ELR (cell line): ENCODE measurements at places on chromosomes 16 and 17.

DNA sequence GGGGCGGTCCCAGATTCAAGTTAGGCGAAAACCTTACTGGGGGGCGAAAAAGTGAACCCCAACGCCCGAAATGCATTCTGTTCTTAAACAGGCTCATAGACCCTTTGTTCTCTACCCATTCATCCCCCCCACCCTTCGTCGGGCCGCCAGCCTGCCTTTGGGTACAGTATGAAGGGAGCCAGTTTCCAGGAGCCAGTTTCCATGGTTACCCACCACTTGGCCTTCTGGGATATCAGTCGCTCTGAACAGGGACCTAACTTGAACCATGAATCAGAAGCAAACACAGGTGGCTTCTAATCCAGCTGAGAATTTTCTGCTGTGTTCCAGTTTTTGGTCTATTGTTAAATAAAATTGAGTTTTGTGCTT, 532 bp downstream of the DHX40 start:
- DNase-seq: peak; percentile 87

- peak; percentile 56 for DNase-seq
Observed at GRCh38 chr17:19533718-19534561, at the start of gene SLC47A1. SLC47A1 (plus strand) TSS chr17:19533854; CDS start chr17:19533940, 86 bp downstream.

- DNase-seq: no peak
Observed at GRCh38 chr17:47733674-47734410, 806 bp downstream of the TBX21 start.

DNA sequence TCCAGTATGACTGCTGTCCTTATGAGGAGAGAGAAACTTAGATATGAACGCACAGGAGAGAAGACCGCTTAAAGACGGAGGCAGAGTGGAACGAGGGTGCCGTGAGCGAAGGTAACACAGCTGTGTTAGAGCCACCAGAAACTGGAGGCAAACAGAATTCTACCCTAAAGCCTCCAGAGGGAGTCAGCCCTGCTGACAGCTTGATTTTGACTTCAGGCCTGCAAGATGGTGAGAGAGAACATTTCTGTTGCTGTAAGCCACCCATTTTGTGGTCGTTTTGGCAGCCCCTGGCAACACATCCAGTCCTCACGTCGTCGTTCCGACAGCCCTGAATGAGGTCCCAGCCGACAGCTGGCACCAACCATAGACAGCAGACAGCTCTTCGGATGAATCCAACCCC, 2.8 kb upstream of the SPATA2L start:
- DNase-seq: no peak

DNA sequence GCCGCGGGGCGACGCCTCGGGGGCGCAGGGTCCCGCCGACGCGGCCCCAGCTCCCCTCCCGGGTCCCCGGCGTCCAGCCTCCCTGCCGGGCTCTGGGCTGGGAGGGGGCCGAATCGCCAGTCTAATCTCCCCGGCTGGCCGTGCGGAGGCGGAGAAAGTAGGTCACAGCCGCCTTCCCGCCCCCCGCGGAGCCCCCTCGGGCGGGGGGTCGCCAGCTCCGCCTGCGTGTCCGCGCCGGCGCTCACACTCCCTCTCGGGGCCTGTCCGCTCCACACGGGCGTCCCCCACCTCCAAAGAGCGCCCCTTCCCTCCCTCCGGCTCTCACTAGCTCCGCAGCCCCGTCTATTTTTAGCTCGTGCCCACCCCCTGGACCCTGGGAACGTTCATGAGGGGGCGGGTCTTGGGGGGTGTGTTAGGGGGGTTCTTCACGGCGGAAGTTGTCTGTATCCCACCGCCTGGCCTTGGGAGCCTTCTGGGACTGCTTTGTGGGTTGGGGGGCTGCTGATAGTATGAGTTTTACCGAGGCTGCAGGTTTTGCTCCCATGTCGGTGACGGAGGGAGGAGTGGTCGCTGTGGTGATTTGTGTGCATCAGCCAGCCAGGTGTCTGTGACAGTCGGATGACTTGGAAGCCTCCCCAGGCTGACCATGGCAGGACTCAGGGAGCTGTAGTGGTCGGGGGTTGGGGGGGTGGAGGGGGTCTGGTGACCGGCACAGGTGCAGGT, 1.1 kb downstream of the ATP1B2 start:
- DNase-seq: no peak

GRCh38 chr16:55540221-55540620, 26.3 kb upstream of the CAPNS2 start:
- no peak for DNase-seq

DNA sequence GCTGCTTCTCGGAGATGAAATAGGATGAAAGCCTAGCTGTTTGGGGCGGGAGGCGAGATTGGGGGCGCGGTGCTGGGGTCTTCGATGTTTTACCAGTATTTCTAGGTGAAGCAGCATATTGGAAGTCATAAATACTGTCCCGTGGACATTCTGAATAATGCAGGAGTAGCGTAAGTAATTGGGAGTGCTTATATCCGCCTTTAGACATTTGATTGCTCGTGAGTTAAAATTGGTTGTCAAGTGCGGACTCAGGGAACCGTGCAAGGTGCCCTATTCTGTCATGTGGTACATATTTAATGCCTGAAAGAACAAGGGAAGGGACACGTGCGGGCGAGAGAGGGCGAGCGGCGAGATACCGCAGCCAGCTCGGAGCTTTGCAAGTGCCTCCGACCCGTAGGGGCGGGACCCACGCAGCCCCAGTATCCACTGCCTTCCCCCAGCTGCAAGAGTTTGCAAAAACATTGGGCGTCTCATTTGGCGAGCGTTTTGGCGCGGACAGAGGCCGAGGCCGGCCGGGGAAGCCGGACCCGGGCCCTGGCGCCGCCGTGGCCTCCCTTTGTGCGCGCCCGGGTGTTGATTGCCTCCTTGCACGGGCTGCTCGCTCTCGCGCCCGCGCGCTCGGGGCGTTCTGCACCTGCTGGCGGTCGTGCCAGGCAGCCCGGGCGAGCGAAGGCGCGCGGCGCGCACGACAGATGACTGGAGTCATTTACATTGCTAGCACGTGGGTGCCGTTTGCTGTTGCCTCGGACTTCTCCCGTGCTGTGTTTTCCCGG, 849.8 kb upstream of the RBFOX1 start:
- DNase-seq: no peak

DNA sequence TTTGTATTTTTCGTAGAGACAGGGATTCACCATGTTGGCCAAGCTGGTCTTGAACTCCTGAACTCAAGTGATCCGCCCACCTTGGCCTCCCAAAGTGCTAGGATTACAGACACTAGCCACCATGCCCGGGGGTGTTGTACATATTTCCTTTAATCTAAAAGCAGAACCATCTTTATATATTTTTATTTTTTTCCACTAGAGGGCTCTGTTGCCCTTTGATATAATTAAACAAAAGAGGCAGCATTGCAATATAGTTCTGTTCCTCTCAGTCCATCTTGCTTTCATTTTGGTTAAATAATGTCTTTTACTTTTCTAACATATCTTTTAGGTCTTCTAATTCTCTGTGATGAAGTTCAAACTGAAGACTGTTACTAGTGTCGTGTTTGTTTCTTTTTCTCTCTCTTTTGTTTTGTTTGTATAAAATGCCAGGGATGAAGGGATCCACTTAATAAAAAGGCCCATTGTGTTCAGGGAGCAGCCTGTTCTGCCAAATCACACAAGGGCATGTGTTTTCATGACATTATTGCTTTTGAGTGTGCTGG, 23.4 kb downstream of the WWOX start:
- peak; percentile 65 for DNase-seq

GRCh38 chr16:69199382-69199781, 12.4 kb downstream of the SNTB2 start:
- DNase-seq: peak; percentile 59

DNA sequence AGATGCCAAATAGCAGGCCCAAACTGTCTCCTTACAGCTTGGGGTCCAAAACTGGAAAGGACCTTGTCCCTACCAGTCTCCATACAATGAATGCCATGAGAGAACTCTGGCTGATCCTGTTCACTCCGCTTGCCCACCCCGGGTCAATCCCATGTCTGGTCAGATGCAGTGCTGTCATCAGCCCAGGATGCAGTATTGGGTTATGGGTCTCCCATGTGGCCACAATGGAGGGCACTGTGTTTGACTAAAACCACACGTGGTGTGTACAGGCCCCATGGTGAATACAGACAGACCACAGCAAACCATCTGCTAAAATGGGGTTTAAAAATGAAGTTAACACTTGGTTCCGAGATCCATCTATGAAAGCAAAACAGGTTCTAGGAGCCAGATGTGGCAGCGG, 20.4 kb downstream of the TRIM16 start:
- no peak for DNase-seq

DNA sequence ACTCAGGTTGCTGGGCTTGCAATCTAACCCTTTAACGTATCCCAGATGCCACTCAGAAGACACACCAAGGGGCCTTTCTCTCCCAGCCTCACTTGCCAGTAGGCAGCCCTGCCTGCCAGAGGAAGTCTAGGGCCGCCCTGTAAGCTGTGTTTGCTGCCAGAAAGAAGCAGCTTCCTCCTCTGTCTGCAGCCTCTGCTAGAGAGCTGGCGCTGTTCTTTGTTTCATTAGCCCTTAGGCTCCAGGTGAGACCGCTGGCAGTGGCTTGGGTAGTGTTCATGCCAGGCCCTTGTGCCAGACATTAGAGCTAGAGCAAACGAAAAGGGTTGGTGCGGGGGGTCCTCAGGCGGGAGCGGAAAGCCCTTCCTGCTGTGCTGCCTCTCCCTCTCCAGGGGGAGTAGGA, 8.9 kb downstream of the CTRL start:
- no peak for DNase-seq

- peak; percentile 11 for DNase-seq
Observed at GRCh38 chr17:55825213-55825612, 74.4 kb downstream of the PCTP start.

GRCh38 chr16:74942977-74943918, 41.7 kb downstream of the WDR59 start:
- no peak for DNase-seq

- DNase-seq: no peak
Observed at GRCh38 chr16:25799816-25800215, 108.1 kb downstream of the HS3ST4 start.

DNA sequence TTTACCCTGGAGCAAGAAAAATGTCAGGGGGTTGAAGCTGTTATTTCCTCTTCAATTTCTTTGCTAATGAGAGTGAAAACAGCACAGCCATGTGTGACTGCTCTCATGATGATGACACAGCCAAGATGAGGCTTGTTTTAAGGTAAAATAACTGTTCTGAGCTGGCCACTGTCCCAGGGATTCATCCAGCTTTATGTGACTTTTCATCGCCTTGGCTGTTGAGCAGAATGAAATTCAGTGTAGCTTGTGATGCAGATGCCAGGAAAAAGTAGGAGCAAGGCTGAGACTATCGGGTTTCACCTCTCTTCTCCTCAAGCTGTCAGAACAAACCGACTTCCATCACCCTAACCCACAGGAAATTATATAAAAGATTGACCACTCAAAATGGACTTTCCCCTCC, 361.8 kb upstream of the CDH5 start:
- DNase-seq: no peak

DNA sequence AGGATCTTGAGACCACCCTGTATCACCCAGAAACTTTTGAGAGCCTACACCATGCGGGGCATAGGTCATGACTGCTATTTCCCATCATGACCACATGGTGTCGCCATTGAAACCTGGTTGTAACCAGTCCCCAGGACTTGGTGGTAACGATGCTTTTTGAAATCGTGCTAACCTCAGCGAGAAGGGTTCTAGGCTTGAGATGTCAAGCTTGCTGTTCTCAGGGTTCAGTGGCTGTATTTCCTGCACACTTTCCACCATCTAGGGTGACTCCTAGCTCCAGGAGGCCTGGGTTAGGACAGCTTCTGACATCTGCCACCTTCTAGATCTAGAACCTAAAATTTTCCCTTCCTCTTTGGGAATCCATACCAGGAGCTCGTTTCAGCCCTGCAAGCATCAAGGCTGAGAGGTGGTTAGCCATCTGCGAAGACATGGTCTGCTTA, 13.0 kb upstream of the SPNS3 start:
- DNase-seq: peak; percentile 79

DNA sequence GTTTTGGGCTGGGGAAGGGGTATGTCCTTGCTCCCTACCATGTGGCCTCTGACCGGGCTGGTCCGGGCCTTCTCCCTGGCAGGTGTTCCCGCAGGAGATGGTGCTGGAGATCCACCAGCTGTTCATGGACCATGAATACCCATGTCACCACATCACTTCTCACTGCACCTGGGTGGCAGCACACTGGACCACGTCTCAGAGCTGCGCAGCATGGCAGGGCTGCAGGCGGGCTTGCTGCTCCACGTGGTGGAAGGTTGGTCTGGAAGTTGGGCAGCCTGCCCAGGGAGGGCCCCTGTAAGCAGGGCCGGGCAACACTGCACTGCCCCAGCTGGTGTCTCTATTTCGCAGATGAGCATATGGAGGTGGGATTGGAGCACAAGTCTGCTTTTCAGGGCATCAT, 169.5 kb upstream of the ZNF267 start:
- no peak for DNase-seq

GRCh38 chr17:41004397-41004796, 4.5 kb downstream of the KRTAP3-1 start:
- no peak for DNase-seq

DNA sequence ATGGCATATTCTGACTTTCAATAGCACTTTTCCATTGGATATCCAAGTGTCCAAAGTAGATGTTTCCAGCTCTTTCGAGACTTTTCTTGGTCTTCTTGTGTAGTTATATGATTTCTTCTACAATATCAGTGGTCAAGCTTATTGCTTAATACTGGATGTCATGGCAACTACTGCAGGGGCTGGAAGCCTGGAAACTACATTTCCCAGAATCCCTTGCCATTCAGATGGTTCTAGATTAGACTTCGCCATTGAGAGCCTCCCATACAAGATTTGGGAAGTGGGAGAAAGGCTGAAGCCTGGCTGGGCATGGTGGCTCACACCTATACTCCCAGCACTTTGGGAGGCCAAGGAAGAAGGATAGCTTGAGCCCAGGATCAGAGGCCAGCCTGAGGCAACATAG, 153.6 kb downstream of the C16orf95 start:
- DNase-seq: no peak

GRCh38 chr16:23316634-23317265, 14.6 kb downstream of the SCNN1B start:
- DNase-seq: no peak

- DNase-seq: no peak
Observed at GRCh38 chr16:26149364-26150190, 457.8 kb downstream of the HS3ST4 start.

GRCh38 chr16:56222474-56222997, 31.2 kb downstream of the GNAO1 start:
- DNase-seq: no peak

GRCh38 chr16:58012481-58012880, 11.3 kb downstream of the USB1 start:
- DNase-seq: no peak

DNA sequence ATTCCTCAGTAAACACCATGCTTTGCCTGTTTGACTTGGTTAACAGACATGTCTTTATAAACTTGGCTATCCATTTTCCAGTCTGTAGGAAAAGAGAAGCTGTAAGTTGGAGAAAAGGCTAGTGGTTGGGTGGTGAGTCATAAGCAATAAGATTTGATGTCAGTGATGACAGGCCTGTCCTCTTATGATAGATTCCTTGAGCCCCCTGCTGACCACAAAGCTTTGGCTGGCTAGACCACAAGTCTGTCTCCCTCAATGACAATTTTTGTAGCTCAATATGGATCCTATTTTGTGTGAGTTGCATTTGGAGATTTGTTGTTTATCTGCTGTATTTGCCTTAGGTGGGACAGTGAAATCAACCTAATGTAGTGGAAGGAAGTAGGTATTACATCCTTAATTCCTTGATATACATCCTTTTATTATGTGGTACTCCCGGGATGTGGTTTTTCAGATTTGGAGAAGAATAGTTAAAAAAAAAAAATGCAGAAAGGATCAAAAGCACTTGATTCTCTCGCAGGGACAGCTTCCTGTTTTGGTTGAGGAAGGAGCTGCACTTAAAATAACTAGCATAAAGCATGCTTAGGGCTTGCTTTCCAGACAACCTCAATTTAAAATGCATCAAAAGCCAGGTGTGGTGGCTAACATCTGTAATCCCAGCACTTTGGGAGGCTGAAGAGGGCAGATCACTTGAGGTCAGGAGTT, 67.4 kb downstream of the SIAH1 start:
- peak; percentile 82 for DNase-seq
